ENCODE measurements at places on chromosomes 5 and 9. TPM values are rescaled to one million over a fixed set of nuclear protein-coding genes. Genes with fewer than 3 reads are reported as not detected.
A peak's percentile ranks its signal among the peaks of the same experiment; 100 is the strongest.

DNA sequence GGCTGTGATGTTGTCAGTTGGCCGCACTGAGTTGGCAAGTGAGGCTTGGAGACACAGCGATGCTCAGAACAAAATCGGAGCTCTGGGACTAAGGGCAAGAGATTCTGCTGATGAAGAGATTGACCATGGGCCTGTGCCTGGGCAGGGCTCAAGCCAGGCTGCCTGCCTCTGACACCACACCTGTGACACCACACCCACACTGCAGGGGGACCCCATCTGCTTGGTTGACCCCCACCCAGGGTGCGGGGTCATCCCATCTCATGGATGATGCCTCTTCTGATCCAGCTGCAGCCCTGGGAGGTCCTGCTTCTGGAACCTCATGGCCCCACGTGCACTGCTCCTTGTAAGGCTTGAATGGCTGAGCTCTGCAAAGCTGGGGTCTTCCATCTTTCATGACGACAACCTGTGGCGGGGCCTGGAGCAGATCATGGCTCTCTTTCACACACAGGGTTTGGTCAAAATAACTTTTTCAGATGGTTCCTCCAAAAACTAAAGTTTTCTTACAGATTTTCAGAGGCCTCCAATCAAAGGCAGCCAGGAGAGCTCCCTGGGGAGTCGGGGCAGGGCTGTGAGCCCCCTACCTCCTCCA, 185.2 kb downstream of the GADD45G start:
- no peak for ATAC-seq

DNA sequence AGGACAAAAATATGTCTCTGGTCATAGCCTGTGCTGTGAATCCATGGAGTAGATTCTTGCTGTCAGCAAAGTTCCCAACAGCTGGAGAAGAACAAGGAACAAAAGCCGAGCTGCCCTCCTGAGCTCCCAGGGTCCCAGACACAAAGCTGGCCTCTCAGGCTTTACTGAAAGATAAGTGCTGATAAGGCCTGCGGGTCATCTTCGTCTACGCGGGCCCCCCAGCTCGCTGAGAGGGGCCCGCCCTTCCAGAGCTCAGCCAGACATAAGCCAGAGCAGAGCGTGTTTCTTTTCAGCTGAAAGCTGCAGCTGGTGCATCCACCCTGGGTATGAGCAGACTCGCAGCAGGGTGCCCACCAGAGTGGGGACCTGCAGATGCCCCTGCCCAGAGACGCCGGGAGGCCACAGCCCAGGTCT, 84.7 kb downstream of the HSD17B3 start:
- ATAC-seq = no peak

- peak; percentile 87 for ATAC-seq
Observed at GRCh38 chr5:143355710-143356109, 47.8 kb downstream of the NR3C1 start.

The FAM81B gene
- total RNA-seq = not detected

DNA sequence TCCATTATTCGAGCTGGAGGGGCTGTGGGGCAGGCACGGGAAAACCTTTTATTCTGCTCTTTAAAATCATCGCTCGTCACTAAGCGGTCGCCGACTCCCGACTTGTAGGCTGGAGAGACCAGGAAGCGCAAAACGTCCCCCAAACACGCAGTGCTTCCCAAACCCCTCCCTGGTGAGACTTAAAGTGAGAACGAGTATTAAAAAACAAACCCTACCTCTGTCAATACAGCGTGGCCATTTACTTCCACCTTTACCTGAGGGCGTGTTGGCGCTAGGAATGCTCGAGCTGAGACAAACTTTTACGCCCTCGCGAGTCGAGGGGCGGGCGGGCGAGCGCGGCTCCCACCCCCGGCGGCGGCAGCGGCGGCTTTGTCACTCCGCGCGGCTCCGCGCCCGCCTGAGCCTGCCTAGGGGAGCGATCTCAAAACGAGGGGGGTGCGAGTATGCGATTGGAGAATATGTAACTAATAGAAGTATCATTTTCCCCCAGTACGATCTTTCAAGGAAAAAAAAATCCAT, at the start of gene NR2F1-AS1:
NR2F1-AS1 (minus strand) TSS at position 293 of the 519 bp plus-strand sequence.
- ATAC-seq = no peak

DNA sequence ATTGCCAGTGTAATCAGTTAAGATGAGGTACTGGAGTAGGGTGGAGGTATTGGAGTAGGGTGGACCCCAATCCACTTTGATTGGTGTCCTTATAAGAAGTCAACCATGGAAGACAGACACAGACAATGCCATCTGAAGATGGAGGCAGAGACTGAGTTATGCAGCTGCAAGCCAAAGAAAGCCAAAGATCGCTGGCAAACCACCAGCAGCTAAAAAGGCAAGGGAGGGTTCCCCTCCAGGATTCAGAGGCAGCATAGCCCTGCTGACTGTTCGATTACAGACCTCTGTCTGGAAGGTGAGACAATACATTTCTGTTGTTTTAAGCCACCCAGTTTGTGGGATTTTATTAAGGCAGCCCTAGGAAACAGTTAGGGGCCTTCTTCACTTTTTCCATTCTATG, 30.5 kb upstream of the CKMT2 start:
- no peak for ATAC-seq

The NUTM2G gene
- total RNA-seq = not detected

Measured in esophagus mucosa (tissue), 1 donor.